ENCODE measurements at places on chromosomes 5 and 9. TPM values are rescaled to one million over a fixed set of nuclear protein-coding genes. Genes with fewer than 3 reads are reported as not detected.
A peak's percentile ranks its signal among the peaks of the same experiment; 100 is the strongest.

DNA sequence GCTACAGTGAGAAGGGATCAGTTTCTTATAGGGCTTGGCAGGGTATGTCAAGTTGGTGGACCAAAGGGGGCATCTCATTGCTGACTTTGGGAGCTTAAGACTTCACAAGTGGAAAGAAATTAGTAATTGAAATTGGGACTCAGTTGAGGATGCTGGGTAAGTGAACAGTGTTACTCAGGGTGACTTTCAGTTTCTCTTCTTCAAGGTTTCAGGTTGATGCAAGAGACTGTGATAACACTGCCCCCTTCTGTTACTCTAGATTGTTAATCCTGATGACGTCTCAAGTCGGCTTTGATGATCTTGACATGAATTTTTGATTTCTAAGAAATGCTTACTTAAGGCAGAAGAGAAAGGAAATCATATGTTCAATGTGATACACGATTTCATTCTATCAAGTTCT lies 21.3 kb downstream of the KCTD16 start:
- DNase-seq = peak; percentile 9

GRCh38 chr9:75454043-75454442 lies 365.7 kb downstream of the OSTF1 start:
- no peak for DNase-seq

DNA sequence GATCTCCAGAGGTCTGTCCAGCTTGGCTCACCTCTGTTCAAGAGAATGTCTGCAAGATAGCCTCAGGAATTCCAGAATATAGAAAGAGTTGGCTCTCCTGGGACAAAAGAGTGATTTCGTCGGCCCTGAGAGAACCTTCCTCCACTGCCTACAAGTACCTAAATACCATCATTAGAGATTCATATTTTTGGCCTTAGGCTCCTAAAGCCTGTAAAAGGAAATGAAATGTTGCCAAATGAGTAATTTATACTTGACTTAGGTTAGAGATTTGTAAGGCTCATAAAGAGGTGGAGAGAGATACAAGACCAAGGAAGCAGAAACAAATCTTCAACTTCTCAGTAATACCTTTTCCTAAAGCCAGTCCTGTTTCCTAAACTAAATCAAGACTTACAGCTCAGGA lies 146.2 kb downstream of the CCDC192 start:
- no peak for DNase-seq

- DNase-seq = no peak
Measured at GRCh38 chr9:137421838-137422603, 941 bp downstream of the EXD3 start.

PRUNE2 gene
- not detected for total RNA-seq

GRCh38 chr5:81235287-81236072 lies 2.4 kb downstream of the CKMT2 start:
- no peak for DNase-seq
